ENCODE measurements at places on chromosomes 1 and 21.

- DNase-seq: no peak
Measured at GRCh38 chr1:208965351-208965750, 618.2 kb upstream of the CAMK1G start.

- DNase-seq: no peak
Measured at GRCh38 chr1:5973771-5974170, 18.5 kb downstream of the NPHP4 start.

DNA sequence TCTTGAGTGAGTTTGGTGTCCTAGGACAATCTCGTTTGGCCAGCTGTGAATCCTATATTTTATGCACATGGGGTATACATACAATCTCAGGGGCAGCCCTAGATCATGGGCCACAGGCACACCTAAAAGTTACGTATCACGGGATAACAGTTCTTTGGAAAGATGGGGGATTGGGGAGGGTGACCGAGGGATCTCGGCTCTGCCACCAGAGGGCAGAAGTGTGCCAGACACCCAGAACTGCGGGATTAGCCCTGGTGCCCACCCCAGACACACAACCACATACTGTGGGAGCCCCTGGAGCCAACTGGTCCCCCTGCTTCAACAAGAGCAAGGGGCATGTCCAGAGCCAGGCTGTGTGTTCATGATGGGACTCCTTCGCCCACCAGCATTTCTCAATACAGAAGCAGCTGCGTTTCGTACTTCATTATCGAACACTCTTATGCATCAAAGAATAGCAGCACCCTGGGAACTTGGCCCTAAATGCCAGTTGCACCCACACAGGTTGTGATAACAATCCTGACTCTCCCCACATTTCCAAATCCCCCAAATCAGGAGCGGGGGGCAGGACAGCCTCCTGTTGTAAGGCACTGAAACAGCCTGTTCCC is 37.4 kb downstream of the TMCO4 start:
- peak; percentile 47 for DNase-seq

DNA sequence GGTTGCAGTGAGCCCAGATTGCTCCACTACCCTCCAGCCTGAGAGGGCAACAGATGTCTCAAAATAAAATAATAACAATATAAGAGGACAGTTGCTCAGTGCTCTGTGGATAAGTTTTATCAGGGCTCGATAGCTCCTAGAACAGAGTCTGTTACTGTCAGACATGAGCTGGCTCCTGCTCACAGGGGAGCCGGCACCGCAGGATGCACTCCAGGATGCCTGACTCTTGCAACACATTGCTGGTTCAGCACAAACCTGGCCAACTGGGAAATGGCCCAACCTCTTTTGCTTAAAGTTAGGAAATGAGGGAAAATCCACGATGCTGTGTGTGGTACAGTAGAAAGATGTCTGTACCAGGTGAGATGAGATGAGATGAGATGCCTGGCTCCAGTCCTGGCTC is 5.8 kb upstream of the CTSE start:
- DNase-seq: no peak

DNA sequence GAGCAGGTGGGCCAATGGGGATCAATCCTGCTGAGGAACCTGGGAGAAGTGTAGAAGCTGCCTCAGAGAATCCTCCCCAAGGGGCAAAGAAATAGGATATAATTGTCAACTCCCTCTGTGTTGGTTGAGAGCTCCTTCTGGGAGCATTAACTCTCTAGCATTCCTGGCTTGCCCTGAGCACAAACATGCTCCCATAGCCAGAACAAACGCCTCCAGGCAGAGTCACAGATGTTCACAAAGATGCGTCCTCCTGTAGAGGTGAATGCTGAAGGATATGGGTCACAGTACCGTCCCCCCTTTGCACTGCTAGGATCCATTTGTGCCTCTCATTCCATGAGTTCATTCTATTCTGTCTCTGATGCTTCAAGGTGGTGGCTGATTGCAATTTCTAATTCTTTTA is 9.6 kb upstream of the BCAN start:
- DNase-seq: no peak

- no peak for DNase-seq
Measured at GRCh38 chr1:113388621-113389358, 1.5 kb upstream of the MAGI3 start.

DNA sequence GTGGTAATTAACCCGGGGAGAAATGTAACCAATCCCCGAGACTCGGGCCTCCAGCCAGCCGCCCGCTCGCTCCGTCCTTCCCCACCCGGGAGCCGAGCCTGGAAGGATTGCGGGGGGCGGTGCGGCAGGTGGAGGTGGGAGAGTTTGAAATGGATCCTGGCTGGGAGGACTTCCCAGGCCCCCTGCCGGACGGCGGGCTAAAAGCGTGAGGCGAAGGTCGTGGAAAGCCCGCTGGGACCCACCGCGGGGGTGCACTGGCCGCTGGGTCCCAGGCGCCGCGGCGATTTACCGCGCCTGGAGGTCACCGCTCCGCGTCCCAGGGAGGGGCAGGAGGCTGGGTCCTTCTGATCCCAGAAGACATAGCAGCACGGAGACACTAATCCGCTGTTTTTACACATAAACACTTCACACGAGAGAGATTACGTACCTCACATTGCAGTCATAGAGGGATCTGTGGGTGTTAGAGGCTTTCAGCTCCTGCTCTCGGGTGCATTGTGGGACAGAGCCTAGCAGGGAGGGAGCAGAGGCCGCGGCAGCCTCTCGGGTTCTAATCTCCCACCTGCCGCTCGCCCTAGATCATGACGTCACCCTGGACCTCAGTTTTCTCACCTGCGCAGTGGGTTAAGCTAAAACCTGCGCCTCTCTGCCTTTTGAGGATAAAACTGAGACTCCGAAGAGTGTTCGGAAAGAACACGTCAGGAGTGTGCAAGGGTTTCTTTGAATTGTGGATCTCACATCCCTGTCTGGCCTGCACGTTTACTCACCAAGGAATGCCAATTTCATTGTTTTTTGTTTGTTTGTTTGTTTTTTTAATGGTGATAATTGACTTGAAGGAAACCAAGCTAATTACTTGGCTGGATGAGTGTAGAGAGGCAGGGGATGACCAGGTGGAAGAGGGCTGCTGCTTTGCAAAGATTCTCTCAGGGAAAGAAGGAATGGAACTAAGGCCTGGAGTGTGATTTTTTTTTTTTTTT is 17.1 kb upstream of the TMEM9 start:
- DNase-seq: peak; percentile 40

DNA sequence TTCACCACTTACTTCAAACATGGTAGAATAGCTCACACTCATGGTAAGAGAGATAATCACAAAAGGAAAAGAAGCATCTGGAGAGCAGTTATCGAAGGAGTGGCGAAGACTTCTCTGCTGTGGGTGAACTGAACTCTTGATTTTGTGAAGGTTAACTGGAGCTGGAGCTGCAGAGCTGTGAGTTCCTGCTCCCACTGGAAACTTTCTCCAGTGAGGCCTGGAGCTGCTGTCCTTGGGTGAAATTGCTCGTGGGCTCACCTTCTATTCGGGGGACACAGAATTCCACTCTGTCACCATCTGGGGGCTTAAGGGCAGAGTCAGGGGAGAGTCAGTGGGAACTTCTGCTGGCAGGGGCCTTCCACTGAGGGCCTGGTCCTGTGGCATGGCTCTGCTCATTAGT is 45.9 kb downstream of the MAB21L3 start:
- DNase-seq: no peak

DNA sequence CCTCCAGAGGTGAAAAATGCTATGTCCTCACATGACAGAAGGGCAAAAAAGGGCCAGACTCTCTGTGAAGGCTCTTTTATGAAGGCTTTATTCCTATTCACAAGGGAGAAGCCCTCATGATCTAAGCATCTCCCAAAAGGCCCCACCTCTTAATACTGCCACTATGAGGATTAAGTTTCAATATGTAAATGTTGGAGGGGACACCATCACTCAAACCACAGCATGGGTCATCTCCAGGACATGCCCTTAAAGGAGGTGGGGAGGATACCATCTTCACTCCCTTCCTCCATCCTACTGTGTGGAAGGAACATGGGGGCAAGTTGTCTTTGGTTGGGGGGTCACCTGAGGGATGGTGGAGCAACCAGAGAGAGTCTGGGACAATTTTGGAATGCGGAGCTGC is 170.1 kb downstream of the TRIM33 start:
- no peak for DNase-seq

- no peak for DNase-seq
Measured at GRCh38 chr1:173603056-173603591, at the start of gene SLC9C2. SLC9C2 (minus strand) TSS chr1:173603072; CDS start chr1:173601776, 1,296 bp downstream.

DNA sequence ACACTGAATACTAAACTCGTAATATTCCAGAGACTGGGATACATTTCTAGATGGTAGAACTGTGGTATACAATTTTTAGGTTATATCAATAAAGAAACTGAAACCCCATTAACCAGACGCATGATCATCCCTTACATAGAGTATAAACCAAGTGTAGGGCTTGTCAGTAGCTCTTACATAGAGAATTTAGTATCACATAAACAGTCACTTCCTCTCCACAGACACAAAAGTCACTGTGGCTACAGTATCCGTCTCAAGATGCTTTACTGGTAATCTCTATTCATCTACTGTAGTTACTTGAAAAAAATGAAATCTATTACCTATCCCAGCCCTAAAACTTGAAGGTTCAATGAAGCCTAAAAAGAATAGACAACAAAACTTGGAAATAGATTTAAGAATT is 252.3 kb upstream of the TMPRSS15 start:
- no peak for DNase-seq

- no peak for DNase-seq
Measured at GRCh38 chr1:234315588-234315987, 57.7 kb upstream of the COA6 start.

- DNase-seq: no peak
Measured at GRCh38 chr1:9859281-9860014, 35.7 kb upstream of the CLSTN1 start.

DNA sequence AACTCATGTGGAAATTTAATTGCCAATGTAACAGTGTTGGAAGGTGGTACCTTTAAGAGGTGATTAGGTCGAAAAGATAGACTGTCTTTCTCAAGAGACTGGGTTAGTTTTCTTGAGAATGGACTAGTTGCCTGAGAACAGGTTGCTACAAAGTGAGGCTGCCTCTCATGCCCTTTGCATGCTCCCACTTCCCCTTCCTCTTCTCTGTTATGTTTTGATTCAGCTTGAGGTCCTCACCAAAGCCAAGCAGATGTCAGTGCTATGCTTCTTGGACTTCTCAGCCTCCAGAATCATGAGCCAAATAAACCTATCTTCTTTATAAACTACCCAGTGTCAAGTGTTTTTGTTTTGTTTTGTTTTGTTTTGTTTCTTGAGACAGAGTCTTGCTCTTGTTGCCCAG is 187.0 kb upstream of the RUNX1 start:
- DNase-seq: no peak

- DNase-seq: no peak
Measured at GRCh38 chr1:178538192-178538916, 25.4 kb downstream of the TEX35 start.

- DNase-seq: no peak
Measured at GRCh38 chr1:5914676-5915365, 77.4 kb downstream of the NPHP4 start.

DNA sequence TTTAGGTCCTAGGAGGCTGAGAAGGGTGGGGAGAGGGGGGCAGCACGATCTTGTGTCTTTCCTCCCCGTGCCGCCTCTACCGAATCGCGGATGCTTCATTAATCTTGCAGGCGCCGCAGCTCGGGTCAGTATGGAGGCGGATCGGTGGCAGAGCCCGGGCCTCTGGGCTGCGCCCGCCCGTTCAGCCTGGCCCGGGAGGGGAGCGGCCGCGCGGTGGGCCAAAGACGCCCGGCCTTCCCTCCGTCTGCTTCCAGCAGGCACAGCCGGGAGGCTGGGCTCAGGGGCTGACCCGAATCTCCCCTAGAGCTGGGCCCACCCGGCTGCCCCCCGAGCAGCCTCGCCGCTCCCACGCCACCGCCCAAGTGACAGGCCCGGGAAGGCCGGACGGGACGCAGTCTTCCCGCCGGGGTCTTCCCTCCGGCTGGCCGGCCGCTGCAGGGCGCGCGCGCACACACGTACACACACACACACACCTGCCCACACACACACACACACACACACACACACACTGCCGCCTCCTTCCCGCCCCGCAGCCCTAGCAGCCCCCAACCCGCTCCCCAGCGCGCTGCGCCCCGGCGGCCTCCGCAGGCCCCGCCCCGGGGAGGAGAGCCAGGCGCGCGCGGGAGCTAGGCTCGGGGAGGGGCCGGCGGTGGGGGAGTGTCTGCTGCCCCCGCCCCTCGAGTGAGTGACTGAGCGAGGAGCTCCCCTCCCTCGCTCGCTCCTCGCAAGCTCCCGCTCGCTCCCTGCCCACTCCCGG is at the start of gene C1orf21:
Gene C1orf21 (plus strand): TSS at position 718 of the 757 bp plus-strand sequence. CDS start 90,481 bp downstream, outside the sequence.
- DNase-seq: peak; percentile 55

GRCh38 chr1:114755006-114755931 is 2.5 kb downstream of the CSDE1 start:
- no peak for DNase-seq

DNA sequence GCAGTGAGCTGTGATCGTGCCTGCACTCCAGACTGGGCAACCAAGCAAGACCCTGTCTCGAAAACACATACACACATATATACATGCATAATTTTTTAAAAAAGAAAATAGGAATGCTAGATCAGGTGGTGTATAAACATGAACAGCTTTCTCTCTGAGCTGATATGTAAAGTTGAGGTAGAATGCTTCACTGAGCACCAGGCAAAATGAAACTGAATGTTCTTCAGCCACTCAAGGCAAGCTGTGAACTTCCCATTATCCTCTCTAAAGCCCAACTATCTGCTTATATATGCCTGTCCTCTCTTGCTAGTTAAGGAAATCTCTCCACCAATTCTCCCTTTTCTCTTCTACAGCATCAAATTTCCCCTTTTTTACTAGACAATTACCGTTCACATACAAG is 93.0 kb downstream of the NUF2 start:
- peak; percentile 4 for DNase-seq

GRCh38 chr1:12336413-12336812 is 106.6 kb downstream of the VPS13D start:
- DNase-seq: no peak

DNA sequence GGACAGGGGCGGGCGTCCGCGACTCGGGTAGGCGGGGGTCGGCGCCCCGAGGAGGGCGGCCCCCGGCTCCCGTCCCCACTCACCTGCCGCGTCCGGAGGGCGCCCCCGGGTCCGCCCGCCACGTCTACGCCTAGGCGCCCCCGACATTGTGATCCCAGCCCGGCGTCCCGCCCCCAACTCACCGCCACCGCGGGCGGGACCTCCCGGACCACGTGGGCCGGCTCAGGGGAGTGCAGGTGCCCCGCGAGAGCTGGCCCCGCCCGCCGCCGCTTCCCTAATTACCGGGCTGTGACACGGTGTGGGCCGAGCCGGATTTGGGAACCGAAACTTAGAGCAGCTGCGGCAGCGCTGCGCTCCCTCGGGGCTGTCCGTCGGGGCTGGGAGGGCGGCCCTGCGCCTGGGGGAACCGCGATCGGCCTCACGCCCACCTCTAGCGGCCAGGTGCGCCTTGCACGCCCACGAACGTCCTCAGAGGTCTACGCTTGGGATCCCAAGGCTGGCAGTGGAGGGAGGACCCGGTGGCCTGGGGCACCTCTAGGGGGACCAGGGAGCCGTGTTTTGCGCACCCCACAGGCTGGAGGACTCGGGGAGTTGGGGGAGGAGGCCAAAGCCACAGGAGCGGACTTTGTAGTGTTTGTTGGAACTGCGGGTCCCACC is 521 bp upstream of the NADK start:
- DNase-seq: peak; percentile 93

- DNase-seq: no peak
Measured at GRCh38 chr21:42542596-42542995, 28.9 kb downstream of the SLC37A1 start.

- no peak for DNase-seq
Measured at GRCh38 chr1:95536501-95536900, 302.5 kb downstream of the RWDD3 start.
